ENCODE measurements at places on chromosomes 3 and 15.

GRCh38 chr3:142808103-142808917 lies 80.6 kb downstream of the PCOLCE2 start:
- DNase-seq = peak; percentile 73

- DNase-seq = no peak
Measured at GRCh38 chr3:158768361-158768787, 33.5 kb upstream of the MFSD1 start.

GRCh38 chr15:81117136-81117535 lies 16.9 kb upstream of the CFAP161 start:
- DNase-seq = no peak

- DNase-seq = no peak
Measured at GRCh38 chr3:48655606-48656005, 7.1 kb downstream of the CELSR3 start.

- DNase-seq = no peak
Measured at GRCh38 chr3:149843502-149843901, 30.5 kb downstream of the RNF13 start.

DNA sequence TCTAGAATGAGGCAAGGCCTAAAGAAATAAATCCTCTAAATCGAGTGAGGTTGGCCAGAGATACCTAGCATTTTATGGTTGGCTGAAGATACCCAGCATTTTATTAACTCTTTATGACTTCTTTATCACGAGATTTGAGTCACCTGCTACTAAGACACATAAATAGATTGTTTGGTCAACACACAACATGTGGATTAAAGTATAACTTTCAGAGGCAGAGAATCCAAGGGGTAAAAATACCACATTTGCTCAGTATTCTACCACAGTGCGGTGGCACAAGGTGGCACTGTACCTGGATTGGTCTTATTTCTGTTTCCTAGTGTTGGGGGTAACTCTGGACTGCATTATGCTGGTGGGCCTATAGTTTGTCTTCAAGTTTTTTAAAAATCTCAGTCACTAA lies 27.0 kb upstream of the VILL start:
- no peak for DNase-seq
